ENCODE measurements at places on chromosomes 13 and 19. TPM values are rescaled to one million over a fixed set of nuclear protein-coding genes. Genes with fewer than 3 reads are reported as not detected.

- no peak for DNase-seq
Measured at GRCh38 chr13:103961129-103961528, 894.9 kb upstream of the SLC10A2 start.

KCNJ14 gene
- total RNA-seq, result 0.64 TPM

- no peak for DNase-seq
Measured at GRCh38 chr13:81916461-81916860, 1575.5 kb upstream of the SPRY2 start.

DNA sequence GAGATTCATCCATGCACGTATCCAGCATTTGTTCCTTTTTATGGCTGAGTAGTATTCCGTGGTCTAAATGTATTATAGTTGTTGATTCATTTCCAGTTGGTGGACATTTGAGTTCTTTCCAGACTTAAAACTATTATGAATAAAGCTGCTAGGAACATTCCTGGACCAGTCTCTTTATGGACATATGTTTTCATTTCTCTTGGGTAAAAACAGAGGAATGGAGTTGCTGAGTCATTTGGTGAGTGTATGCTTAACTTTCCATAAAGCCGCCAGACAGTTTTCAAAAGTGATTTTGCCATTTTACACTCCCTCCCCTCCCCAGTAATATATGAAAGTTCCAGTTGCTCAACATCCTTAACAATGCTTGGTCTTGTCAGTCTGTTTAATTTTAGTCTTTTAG is 116.4 kb downstream of the TSHZ3 start:
- DNase-seq, result no peak

PHF11 gene
- 32.1 TPM for total RNA-seq

GRIK5 gene
- total RNA-seq, result 13.1 TPM

DNA sequence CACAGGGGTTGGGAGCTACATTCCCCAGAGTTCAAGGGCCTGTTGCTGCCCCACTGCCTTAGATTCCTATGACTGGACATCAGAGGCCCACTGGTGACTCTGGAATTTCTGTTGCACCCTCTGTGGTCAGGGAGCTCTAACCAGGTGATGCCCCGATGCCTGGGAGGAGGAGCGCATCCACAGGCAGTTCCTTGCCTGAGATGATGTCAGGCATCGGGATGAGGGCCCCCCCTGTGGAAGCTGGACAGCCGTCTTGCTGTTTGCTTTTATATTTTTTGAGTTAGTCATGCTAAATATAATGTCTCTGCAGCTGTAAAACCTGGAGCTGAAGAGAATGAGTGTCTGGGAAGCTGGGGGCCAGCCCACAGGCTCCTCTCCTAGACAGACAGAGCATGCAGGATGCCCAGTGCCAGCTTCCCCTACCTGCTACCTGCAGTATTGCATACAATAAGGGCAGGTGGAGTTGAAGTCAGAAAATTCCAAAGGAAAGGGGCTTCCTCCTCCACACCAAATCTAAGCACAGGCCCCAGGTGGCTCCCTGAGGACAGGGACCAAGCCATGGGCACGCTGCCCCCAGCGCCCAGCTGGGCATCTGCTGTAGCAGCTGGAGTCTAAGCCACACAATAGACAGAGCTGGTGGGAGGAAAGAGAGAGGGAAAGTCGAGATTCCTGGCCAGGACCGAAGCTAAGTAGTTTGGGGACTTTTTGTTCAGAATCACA is 16.2 kb downstream of the COL4A2 start:
- no peak for DNase-seq

DNA sequence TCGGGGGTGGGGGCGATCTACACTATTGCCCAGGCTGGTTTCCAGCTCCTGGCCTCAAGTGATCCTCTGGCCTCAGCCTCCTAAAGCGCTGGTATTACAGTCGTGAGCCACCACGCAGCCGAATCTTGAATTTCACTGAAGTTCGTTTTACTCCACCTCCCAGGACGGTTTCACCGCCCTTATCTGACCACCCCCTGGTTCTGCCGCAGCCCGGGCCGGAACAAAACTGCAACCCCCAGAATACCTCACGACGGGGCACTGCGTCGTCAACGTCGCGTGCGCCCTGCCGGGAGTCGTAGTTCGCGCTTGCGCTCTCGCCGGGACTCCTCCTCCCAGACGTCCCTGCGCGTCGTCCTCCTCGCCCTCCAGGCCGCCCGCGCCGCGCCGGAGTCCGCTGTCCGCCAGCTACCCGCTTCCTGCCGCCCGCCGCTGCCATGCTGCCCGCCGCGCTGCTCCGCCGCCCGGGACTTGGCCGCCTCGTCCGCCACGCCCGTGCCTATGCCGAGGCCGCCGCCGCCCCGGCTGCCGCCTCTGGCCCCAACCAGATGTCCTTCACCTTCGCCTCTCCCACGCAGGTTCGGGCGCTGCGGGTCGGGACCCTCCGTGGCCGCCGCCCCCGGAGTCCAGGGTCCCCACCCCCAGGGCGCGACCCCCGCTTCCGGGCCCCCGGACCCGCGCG is at the start of gene ATP5F1D:
Gene ATP5F1D, plus strand, starts transcription at position 335 of the 679 bp plus-strand sequence. Its CDS starts 100 bp downstream, at position 435.
- peak; percentile 96 for DNase-seq

SOX1 gene
- total RNA-seq, result not detected

GRCh38 chr13:78700121-78700910 is 41.4 kb upstream of the OBI1 start:
- DNase-seq, result no peak

DLL3 gene
- total RNA-seq, result not detected

- no peak for DNase-seq
Measured at GRCh38 chr13:80533175-80533574, 192.2 kb upstream of the SPRY2 start.

ZNF419 gene
- total RNA-seq, result 6.6 TPM

DNA sequence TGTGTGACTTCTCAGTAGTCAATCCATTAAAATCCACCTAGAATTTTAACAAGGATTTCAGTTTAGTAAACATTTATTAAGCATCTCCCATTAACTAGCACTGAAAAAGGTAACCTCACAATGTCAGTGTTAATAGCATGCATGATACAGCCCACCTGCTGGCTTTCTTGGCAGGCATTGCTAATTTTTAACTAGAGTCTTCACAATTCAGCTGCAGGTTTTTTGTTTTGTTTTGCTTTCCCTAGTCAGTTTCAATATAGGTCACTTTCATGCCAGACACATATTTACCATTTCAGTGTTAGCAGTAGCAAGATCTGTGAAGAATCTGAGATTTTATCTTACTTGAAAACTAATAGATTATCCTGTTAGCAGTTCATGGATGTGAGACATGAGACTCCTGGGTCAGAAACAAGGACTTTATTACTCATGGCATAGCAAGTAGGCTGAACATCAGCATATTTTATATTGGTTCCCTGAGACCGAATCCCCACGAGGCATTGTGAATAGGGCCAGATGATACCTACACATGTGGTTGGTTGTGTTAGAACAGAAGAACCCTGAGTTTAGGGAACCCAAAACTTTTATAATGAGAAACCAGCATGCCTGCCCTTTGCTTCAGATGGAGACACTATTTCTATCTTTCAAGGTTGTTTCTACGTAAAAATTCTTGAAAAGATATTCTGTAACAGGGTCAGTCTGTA is 198.0 kb upstream of the HTR2A start:
- no peak for DNase-seq

RNF225 gene
- not detected for total RNA-seq

- DNase-seq, result peak; percentile 81
Measured at GRCh38 chr19:14381689-14382474, 638 bp downstream of the ADGRE5 start.

DNA sequence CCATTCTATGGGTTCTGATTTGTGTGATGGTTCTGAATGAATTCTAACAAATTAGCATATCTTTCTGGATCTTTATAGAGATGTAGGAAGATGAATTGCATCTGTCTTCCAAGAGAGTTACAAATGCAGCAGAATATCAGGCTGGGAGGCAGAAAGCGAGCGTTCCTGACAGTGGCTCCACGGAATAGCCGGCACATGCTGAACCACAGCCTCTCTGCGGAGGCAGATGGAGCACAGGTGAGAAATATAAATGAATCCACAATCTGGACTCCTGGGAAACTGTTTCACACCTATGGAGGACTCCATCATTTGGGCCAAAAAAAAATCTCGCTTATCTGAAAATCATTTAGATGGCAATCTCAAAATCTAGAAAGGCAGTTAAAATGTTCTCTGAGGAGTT is 34.5 kb upstream of the WASF3 start:
- no peak for DNase-seq

TUBA3C gene
- not detected for total RNA-seq

CACNG6 gene
- total RNA-seq, result not detected

DNA sequence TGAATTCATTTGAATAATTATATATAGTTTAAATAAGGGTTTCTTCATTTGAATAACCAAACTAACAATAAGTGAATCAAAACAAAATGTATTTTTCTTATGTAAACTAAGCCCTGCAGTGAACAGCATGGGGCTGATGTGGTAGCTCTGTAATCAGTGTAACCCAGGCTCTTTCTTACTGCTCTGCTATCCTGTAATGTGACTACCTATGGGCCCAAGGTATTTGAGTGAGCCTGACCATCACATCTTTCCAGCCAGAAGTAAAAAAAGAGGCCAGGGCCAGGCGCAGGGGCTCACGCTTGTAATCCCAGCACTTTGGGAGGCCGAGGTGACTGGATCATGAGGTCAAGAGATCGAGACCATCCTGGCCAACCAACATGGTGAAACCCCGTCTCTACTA is 494.6 kb downstream of the DCT start:
- DNase-seq, result no peak

GRCh38 chr13:76350399-76350798 is 535.8 kb downstream of the KCTD12 start:
- no peak for DNase-seq

APLP1 gene
- 5.1 TPM for total RNA-seq

GRCh38 chr19:44847144-44848035 is 1.3 kb downstream of the NECTIN2 start:
- peak; percentile 84 for DNase-seq

DNA sequence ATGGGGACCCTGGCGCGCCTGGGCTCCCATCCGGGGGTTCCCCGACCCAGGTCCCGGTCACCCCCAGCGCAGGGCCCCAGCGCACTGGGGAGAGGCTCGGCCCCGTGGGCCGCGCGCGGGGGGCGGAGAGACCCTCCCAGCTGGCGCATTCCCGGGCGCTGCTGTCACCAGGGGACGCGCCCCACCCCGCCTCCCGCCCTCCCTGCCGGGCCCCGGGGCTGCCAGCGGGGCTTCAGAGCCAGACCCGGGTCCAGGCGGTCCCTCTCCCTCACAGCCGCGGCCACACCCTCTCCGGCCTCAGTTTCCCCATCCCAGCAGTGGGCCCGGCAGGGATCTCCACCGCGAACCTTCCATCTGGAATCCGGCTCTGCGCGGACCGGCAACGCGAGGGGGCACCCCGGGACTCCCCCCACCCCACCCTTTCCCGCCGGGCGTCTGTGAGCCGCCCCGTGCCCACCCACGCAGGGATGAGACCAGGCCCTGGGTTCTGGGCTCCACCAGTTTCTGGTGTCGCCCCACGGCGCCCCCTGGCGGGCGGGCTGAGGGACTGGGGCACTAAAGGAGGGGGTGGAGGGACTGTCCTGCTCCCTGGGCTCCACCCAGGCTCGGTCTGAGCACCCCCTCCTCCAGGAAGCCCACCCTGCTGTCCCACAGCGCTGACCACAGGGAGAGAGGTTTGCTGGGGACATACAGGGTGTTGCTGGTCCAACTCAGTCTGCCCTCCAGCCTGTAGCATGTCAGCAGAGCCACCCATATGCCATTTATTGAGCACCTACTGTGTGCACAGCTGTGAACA is 878 bp upstream of the ADAMTSL5 start:
- DNase-seq, result peak; percentile 69

DNA sequence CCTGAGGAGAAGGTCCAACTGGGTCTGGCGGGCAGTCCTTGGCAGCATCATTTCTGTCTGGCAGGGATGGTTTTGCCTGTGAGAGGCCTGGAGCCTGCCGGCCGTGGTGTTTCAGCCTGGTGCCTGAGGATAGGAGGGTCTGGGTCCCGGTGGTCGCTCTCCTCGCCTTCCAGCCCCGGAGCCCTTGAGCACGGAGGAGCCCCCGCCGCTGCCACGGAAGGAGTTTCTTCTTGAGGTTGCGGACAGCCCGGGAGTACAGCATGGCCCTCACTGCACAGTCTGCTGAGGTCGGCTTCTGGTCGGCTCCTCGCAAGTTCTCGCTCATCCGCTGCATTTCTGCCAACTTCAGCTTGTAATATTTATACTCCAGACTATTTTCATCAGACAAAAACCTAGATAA is 23.4 kb downstream of the SUGP2 start:
- no peak for DNase-seq

DNA sequence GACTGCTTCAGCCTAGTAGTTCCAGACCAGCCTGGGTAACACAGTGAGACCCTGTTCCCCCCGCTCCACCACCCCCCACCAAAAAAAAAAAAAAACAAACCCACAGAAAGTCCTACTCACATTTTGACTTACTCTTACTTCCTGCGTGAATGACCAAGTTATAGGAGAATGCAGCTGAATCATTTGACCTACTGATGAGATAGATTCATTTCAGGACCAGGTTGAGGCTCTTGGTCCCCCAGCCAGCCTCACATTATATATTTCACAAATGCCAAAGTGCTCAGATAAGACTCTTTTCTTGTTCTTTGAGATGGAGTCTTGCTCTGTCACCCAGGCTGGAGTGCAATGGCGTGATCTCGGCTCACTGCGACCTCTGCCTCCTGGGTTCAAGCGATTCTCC is 70.2 kb downstream of the KLF5 start:
- no peak for DNase-seq

DNA sequence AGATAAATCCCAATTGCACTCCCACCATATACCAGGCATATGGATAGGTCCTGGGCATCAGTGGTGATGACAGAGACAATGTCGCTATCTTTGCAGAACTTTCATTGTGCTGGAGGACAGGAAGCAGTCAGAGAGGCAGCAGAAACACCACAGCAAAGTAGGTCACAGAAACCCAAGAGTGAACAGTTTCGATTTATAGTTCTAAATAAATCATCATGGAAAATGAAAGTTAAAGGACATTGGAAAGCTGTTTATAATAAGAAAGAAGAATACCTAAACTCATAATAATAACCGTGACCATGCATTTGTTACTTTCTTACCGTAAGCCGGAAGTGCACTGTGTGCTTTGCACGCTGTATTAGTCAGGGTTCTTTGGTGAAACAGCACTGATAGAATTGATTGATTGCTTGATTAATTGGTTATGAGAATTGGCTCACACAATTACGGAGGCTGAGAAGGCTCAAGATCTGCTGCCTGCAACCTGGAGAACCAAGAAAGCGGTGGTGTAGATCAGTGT is 38.9 kb downstream of the ALOX5AP start:
- DNase-seq, result no peak

- DNase-seq, result peak; percentile 96
Measured at GRCh38 chr19:46697204-46697960, 19.5 kb downstream of the PRKD2 start.

DNA sequence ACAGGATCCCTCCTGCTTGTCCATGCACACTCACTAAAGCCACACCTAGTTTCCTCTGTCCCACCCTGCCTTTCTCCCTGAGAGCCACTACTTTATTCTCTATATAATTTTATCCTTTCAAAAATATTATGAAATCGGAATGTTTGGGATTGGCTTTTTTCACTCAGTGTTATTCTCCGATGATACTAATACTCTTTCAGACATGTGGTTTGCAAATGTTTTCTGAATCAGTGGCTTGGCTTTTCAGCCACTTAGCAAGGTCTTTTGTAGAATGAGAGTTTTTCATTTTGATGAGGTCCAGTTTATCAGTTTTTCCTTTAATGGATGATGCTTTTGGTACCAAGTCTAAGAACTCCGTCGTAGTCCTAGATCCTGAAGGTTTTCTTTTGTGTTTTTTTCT is 11.6 kb downstream of the SPATA13 start:
- DNase-seq, result no peak

Measured in transverse colon (tissue), 4 donors.